ENCODE measurements at places on chromosomes 11 and 22. TPM values are rescaled to one million over a fixed set of nuclear protein-coding genes. Genes with fewer than 3 reads are reported as not detected.
A peak's percentile ranks its signal among the peaks of the same experiment; 100 is the strongest.

FAM76B gene
- polyA plus RNA-seq, result 73.4 TPM

GRCh38 chr11:32434356-32435151 lies 785 bp downstream of the WT1 start:
- no peak for DNase-seq

DNA sequence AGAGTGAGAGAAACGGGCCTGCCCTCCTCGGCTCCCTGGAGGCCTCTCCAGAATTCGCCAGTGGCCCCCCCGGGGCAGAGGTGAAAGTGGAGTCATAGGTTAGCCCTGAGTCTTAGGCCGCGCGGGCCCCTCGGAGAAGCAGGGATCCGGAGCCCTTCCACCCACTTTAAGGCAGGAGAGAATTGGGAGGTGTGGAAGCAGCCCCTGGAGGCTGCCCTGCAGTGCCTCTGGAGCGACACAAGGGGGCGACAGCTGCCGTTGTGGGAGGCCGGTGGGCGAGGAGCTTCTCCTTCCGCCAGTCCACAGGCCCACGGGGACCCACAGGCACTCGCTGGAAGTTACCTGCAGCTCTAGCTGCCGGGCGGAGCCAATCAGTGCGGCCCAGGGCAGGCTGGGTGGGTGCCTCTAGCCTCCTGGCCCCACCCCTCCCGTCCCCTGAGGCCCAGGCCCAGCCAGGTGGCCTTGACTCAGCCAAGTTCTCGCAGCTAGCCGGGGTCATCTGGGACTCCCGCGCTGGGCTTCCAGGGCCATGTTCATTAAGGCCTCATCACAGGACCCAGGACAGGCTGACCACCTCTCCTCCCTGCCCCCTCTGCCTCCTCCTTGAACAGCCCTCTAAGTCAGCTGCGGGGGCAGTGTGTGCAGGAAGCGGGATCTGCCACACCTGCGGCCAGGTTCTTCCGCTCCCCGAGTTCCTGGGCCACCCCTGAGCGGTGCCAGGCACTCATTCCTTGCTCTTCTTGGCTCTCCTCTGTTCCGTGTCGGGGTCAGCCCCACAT lies 5.0 kb downstream of the DGKZ start:
- DNase-seq, result no peak

- no peak for DNase-seq
Measured at GRCh38 chr11:7575841-7576725, 62.3 kb downstream of the PPFIBP2 start.

DNA sequence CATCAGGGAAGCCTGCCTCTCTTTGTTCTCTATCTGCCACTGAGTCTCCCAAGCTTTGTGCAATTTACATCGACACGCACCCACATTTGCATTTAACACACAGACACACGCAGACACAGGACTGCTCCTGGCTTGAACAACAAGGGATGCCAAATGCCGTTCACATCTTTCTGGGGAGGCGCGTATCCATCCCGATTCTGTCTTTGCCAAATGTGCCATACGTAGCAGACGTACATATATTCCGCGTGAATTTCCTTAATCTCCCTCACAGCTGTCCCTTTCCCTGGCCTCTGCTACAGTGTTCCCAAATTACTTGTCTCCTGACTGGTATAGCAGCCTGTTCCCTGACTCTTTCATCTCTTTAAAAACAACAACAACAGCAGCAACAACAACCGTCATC lies 409.5 kb downstream of the MIAT start:
- no peak for DNase-seq

DNA sequence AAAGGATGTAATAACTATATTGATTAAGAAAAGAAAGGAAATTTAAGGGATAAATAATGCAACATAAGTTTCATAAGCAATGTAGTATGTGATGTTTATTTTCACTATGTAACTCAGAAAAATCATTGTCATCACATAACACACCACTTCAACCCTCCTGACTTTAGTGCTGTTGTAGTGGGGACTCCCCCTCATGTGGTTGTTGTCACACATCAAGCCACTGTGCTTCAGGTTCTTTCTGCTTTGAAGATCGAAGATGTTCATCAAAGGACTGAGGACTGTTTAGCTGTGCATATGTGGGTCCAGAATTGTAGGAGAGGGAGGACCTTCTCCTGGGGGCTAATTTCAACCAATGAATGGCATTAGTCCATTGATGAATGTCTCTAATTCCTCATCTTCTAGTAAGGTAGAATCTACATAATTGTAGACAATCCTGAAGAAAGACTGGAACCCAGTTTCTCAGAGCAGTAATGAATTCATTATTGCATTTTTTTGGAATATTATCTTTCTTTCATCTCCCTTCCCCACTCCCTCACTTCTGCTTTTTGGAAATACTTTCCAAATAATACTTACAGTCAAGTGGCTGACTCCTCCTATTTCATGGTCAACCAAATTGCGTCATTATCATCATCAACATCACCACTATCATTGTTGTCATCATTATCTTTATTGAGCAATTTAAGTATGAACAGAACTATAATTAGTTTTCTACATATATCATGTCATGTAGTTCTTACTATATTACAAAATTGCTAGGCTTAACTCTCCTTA lies 9.8 kb upstream of the CARD16 start:
- DNase-seq, result no peak

- DNase-seq, result peak; percentile 39
Measured at GRCh38 chr11:66045177-66045639, 3.8 kb downstream of the GAL3ST3 start.

DNA sequence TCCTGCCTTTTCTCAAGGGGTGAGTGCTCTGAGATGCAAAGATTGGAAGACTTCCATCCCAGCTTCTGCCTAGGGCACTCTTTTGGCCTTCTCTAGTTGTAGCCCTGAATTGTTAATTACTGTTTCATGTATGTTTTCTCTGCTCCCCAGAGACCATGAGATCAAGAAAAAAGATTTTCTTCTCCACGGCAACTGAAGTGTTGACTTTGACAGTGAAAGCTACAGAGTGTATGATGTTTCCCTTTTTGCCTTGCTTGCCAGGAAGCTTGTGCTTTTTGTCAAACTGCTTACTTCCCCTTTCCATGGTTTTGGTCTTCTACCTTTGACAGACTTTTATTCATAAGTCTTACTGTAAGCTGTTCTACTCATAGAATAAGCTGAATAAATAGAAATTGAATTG lies 23.3 kb upstream of the EIF3D start:
- no peak for DNase-seq

Measured in right lung (tissue), 10 donors.